NCI-H2029 treated with DMSO at 0.1 percent for 48 hours (cell line): ENCODE measurements at places on chromosomes 5 and 9.

GRCh38 chr5:176943816-176944215 lies 44.7 kb upstream of the HK3 start:
- no peak for DNase-seq

GRCh38 chr5:143161885-143162540 lies 241.5 kb downstream of the NR3C1 start:
- DNase-seq: no peak

DNA sequence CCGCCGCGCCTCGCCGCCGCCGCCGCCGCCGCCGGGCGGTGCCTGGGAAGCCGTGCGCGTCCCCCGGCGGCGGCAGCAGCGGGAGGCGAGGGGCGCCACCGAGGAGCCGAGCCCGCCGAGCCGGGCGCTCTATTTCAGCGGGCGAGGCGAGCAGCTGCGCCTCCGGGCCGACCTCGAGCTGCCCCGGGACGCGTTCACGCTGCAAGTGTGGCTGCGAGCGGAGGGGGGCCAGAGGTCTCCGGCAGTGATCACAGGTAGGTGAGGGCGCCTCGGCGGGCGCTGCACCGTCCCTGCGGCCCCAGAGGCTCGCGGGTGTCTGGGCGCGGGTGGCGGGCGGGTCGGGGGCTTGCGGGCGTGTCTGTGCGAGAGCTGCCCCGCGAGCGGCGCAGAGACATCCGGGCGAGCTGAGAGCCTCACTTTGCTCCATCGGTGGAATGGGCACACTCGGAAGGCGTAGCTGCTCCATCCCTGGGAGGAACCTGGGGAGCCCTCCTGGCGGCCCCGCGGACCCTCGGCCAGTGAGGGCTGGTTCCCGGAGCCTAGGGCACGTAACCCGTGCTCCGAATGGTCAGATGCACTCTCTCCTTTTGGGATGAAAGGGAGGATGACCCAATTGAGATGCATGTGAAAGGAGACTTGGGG lies 864 bp downstream of the PAPPA start:
- no peak for DNase-seq

DNA sequence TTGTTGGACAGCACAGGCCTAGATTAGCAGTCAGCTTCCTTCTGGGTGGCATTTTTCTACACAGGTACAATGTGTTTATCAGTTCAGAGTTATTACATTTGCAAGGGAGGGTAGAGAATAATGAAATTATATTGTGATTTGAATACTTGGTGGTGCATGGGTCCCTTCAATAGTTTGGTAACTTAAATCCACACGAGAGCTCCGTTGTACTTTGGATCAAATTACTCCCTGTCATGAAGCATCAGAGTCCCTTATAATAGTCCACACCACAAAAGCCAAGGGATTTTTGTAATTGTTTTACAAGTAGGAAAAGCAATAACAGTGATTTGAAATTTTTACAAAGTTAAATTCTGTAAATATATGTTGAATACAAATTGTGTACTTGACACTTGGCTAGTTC lies 552.4 kb downstream of the PDE4D start:
- DNase-seq: no peak

DNA sequence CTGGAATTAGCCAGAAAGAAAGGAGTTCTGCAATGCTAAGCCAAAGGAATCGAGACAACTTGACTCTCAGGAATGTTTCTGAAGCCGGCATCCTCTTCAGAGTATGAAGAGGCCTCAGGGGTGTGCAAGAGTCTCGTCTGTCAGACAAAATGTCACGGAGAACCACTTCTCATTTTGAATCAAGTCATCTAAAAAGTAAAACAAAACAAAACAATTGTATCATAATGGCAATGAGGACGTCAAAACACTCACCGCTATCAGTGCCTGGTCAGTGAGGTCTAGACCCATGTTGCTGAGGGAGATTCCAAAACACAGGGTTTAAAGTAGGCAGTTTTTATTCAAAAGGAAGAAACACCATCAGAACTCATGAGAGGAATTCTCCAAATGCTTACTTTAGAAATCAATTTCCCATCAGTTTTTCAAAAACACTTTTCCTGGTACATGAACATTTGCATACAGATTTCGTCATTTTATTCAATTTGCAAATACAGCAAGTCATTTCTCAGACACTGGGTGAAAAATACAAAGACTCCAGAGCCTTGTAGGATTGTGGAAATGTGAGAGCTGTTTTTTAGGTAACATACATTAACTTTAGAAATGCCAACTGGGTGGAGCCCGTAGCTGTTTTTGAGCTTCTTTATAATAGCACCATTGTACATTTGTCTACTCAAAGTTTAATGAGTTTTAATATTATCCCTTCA lies 89.5 kb upstream of the MAP3K1 start:
- DNase-seq: no peak

GRCh38 chr9:20898885-20899554 lies 132.4 kb downstream of the HACD4 start:
- no peak for DNase-seq

GRCh38 chr5:652023-652515 lies 39.9 kb downstream of the CEP72 start:
- DNase-seq: no peak

- no peak for DNase-seq
Measured at GRCh38 chr5:176677209-176677939, 30.1 kb downstream of the TSPAN17 start.

GRCh38 chr5:52825826-52826225 lies 38.1 kb downstream of the ITGA1 start:
- DNase-seq: no peak

GRCh38 chr9:126397056-126397455 lies 70.4 kb downstream of the MVB12B start:
- no peak for DNase-seq

DNA sequence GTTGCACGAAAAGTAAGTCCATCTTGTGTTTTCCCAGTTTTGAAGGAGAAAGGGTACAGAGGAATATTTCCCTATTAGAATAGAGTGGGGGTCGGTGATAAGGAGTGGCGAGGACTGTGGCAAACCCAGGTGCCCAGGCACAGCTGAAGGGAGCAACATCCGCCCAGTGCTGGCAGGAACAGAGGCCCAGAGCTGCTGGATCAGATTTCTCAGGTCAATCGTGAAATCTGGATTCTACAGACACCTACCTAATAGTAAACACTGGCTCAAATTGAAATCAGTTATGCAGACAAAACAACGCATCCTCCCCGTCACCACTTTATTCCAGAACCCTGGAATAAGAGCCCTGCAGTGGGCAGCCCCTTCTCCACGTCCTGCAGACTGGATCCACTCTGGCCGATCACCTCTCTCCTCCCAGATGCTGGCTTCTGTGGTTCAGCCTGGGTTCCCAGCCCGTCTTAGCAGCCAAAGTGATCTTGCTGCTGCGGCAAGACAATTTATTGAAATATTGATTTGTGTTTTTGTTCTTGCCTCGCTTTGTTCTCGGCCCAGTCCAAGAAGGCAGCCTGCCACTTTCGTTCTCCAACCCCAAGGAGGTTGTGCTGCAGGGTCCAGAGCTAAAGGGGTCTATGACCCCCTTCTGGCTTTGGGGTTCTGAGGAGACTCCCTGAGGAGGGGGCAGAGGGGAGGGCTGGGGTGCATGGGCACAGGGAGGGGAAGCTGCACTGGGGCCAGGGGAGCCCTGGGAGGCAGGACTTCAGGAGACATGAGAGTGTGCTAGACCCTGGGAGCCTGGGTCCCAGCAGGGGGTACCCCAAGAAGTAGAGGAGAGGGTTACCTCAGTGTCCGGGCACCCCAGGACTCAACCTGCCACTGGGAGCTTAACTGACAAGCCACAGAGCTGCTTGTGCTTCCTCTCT lies 103.3 kb downstream of the ZNF354C start:
- no peak for DNase-seq

GRCh38 chr5:155046591-155046990 lies 33.0 kb downstream of the KIF4B start:
- DNase-seq: peak; percentile 58

DNA sequence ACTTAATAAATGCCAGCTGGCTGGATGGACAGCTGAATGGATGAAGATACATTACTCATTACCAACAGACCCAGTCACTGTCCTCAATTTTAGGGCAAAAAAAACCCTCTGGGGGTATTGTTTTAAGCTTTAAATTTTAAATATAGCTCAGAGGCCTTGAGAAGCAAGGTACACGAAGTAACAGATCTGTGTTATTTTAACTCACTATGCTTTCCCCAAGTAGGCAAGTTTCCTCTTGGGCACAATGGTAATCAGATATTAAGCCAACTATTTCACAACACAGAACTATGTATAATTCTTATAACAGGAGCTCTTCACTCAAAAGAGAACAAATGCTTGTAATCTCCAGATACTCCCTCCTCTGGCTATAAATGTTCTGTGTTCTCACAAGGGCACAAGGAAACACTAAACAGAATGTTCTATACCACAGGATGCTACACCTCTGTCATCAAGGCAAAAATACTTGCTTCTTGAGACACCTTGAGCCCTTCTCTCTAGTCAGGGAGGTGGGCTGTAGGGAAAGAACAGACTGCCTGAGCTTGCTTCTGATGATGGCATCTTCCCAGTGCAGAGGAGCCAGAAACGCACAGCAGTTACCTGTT lies 443.8 kb downstream of the SPOCK1 start:
- no peak for DNase-seq

DNA sequence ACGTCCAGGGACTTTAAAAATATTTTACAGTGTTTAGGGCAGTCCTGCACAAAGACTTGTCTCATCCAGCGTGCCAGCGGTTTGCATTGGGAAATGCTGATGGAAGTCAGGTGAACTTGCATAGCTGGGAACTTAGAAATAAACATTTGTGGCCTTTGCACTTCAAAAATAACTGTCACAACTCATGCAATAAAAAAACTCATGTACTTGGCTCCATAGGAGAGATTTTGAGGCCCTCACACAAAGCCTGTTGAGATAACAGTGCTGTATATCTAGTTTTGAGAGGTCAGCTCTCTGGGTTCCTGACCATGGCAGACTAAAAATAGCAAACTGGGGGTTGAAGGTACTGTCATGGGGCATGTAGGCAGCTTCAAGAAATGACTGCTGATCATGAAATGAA lies 5.5 kb downstream of the COMMD10 start:
- no peak for DNase-seq

GRCh38 chr9:82170866-82171265 lies 182.3 kb downstream of the SPATA31D1 start:
- no peak for DNase-seq

- no peak for DNase-seq
Measured at GRCh38 chr5:55003432-55004065, 18.2 kb upstream of the ESM1 start.

- DNase-seq: no peak
Measured at GRCh38 chr9:115810166-115810565, 343.4 kb upstream of the PAPPA start.

DNA sequence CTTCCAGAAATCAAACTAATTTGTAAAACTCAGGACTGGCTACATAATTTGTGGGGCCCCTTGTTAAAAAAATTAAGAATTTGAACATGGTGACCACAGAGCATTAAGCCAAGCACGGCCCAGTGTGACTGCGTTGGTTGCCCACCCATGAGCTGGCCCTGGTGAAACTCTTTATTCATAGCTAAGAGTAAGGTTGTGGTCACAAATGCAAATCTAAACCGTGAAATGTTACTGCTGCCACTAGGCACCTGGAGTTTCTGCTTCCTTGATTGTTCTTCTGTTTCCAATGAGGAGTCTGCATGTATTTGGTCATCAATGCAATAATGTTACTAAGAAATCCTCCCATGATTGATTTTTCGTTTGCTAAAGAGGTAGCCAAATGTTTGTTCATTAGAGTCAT lies 4.2 kb downstream of the GCNT1 start:
- DNase-seq: peak; percentile 53

DNA sequence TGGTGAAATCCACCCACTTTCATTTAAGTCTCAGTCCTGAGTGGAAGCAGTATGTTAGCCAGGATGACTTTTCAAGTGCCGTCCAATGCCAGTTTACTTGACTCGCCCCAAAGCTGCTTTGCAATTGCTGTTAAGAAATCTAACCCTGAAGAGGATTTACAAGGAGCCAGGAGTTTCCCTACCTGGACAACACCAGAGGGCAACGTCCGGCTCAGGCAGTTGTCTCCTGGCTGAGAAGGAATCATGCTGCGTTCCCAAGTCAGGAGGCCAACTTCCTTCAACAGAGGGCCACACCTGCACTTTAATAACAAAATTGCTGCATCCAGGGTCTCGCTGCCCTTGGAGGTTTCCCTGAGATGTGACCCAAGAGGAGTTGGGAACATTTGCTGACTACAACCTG lies 65.8 kb downstream of the BOD1 start:
- DNase-seq: no peak

- no peak for DNase-seq
Measured at GRCh38 chr9:80188579-80188978, 616.8 kb downstream of the TLE4 start.

GRCh38 chr9:78163834-78164233 lies 72.0 kb upstream of the CEP78 start:
- DNase-seq: no peak

- DNase-seq: no peak
Measured at GRCh38 chr9:133387680-133388079, 11.5 kb downstream of the STKLD1 start.

DNA sequence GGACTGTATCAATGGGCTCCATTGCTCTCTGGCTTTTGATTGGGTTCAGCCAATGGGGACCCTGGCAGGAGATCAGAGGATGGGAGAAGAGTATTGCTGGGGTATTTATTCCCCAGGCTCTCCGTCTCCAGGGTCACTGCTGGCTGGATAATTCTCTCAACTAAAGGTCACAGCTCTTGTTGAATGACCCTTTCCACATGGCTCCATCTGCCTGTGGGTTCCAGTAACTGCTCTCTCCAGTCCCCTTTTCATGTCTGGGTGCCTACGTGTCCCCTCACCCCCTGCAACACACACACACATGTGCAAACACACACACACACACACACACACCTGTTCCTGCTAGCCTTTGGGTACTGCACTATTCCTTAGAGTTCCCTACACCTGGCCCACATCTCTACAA lies 53.9 kb upstream of the RIC1 start:
- no peak for DNase-seq

DNA sequence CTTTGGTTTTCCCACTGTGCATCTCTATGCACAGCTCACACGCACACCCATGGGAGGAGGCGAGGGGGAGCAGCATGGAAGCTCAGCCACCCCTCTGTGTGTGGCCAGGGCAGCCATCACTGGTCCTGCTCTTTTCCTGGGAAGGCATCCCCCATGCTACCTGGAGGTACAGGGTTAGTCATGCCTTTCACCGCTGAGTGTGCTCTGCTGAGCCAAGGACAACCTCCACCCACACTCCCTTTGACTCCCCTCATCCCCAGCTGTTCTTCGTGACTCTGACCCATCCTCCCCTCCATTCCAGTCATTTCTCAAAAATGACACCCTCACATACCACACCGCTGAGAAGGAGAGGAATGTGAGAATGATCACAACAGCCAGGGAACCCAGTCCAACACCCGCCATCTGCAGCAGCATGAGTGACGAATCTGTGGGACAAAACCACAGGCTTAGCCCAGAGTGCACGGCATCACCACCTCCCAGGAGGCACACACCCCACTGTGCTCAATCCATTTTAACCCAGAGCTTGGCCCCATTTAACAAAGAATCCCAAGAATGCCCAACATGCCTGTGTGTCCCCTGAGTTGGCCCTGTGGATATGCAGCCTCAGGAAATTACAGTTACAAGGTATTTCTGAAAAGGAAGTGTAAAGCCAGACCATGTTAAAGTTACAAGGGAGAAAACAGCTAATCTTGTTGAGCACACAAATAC lies 133.4 kb downstream of the SUSD1 start:
- DNase-seq: no peak

- no peak for DNase-seq
Measured at GRCh38 chr5:38347040-38347763, 88.8 kb downstream of the EGFLAM start.

- DNase-seq: no peak
Measured at GRCh38 chr5:124627815-124628595, 118.4 kb downstream of the ZNF608 start.

- DNase-seq: peak; percentile 47
Measured at GRCh38 chr9:86202338-86202882, 57.0 kb downstream of the C9orf153 start.
